NCI-H1930 (cell line): ENCODE measurements at places on chromosomes 13 and 19.

GRCh38 chr13:63910511-63910910 lies 2494.9 kb upstream of the PCDH20 start:
- no peak for DNase-seq

GRCh38 chr13:90485436-90485835 lies 862.1 kb upstream of the MIR17HG start:
- no peak for DNase-seq

- no peak for DNase-seq
These were observed 306.1 kb downstream of the IRS2 start for GRCh38 chr13:109480011-109480955.

- no peak for DNase-seq
These were observed 3.0 kb downstream of the ANGPTL4 start for GRCh38 chr19:8366961-8367326.

DNA sequence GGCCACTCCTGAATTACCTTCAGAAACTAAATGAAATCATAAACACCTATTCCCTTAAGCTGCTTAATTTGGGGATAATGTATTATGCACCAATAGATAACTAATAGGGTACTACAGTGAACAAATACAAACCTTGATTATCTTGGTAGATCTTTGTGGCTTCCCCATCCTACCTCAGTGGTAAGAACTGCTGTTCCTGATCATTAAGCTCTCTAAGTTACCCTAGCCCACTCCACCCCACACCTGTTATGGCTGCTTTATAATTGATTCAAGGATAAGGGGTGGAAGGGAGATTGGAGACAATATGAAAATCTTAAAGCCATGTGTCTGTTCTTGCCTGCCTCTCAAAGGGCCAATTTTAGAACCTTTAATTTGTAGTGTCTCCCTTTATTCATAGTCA lies 121.2 kb downstream of the LMO7 start:
- DNase-seq = no peak

- DNase-seq = no peak
These were observed 16.6 kb upstream of the RCBTB1 start for GRCh38 chr13:49602005-49602404.

DNA sequence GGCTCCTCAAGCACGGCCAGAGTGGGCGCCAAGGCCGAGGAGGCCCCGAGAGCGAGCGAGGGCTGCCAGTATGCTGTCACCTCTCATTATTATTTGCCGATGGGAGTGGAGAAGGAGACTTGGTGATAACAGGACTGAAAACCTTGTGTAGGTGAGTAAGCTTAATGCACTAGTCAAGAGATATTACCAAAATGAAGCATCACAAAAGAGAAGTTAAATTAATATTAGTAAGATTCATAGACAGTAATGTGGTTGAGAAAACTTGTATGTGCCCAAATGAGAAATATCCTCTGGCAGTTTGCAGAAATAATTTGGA lies 204.5 kb upstream of the SLITRK1 start:
- no peak for DNase-seq

DNA sequence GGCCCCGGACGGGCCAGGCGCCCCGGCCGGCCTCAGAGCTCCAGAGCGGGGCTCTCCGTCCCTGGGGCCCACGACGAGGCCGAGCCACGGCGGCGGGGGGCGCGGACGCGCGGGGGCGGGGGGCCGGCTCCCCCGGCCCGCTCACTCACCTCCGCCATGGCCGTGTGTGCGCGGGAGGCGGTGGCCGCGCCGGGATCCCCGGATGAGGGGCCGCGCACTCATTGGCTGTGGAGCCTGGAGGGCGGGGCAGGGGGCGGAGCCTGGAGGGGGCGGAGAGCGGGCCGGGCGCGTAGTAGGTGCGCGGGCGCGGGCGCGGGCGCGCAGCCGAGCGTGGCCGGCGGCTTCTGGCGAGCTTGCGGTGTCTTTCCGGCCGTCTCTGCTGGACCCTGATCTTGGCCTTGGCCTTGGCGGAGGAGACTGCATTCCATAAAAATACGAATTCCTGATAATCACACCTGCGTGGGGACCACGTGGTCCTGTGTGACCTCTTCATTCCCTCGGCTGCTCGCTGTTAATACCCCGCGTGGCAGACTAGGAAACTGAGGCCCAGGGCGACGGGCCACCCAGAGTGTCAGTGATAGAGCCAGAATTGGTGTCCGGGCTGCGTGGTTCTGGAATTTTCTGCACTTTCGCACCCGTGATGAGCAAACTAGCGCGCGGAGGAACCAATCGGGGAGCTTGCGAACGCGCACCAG lies at the start of gene MIER2:
TSS of gene MIER2 (minus strand) at position 172 of the 695 bp plus-strand sequence. CDS start at position 158, 14 bp downstream.
- DNase-seq = no peak

DNA sequence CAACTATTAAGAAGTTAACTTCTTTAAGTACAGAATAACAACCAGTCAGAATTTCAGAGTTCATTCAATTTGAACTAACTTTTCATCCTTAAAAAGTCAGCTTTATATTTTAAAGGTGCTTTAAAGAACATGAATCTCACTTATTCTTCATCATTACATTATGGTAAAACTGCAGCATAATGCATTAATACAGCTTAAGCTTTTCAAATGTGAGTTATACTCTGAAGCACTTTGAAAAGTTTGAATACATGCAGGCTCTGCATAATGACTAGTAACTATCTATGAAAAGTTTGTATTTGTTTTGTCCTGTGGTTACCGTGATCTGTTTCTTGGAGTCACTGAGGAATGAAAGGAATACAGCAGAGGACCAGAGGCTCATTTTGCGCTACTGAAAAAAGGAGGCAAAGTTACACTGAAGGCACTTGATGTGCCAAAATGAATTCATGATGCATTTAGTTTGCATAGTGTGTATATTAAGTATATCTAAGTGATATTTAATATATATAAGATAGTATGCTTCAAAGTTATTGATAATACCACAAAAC lies 4.1 kb downstream of the PCDH17 start:
- no peak for DNase-seq
